ENCODE measurements at places on chromosomes 4 and X. TPM values are rescaled to one million over a fixed set of nuclear protein-coding genes. Genes with fewer than 3 reads are reported as not detected.

GRCh38 chr4:7540206-7540605, 105.5 kb upstream of the PSAPL1 start:
- DNase-seq = no peak
- 0 out of 2 replicates have a peak, but pooled peaks cover 5% of the 10 kb centered on the region for H3K36me3 ChIP-seq
- H3K4me1 ChIP-seq = no peaks in the 10 kb centered on the region
- no peak overlapping the region for H3K27ac ChIP-seq

DNA sequence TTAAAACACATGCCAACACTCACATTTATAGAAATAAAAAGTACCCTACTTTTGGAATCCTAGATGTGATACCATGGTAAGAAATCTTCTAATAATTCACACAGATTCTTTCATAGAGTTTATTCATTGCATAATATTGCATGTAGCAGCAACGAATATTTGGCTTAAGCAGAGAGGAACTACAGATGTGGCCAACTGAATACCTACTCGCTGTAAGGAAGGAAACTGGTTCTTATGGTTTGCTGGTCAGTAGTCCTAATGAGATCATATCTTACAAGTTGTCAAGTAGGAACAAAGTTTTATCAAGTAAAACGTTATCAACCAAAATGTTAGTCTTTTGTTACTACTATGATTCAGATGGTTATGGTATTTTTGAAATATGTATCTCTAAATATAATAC, 996.1 kb downstream of the PDHA2 start:
- no peaks in the 10 kb centered on the region for H3K36me3 ChIP-seq
- H3K27ac ChIP-seq = no peak overlapping the region
- H3K4me3 ChIP-seq = no peak overlapping the region
- H3K27me3 ChIP-seq = no peaks in the 10 kb centered on the region

GRCh38 chr4:48334900-48335384, 6.4 kb upstream of the SLAIN2 start:
- H3K4me1 ChIP-seq = peaks cover 99% of the 10 kb centered on the region
- peaks cover 4% of the 10 kb centered on the region for H3K36me3 ChIP-seq
- no peak overlapping the region for H3K4me3 ChIP-seq
- peak overlapping the region; percentile 20 for H3K27ac ChIP-seq

Gene MAGED4B
- total RNA-seq = 57.0 TPM

GRCh38 chr4:73744203-73744602, 3.8 kb downstream of the CXCL8 start:
- H3K4me3 ChIP-seq = no peak overlapping the region
- peaks cover 6% of the 10 kb centered on the region for H3K36me3 ChIP-seq
- no peaks in the 10 kb centered on the region for H3K27me3 ChIP-seq
- H3K27ac ChIP-seq = no peak overlapping the region

- no peak overlapping the region for H3K27ac ChIP-seq
- no peaks in the 10 kb centered on the region for H3K36me3 ChIP-seq
- peak; percentile 59 for DNase-seq
- peaks cover 9% of the 10 kb centered on the region for H3K27me3 ChIP-seq
- no peak overlapping the region for H3K4me3 ChIP-seq
- peaks cover 29% of the 10 kb centered on the region for H3K4me1 ChIP-seq
Measured at GRCh38 chr4:27154706-27155105, 294.1 kb downstream of the STIM2 start.

Gene GAGE13
- total RNA-seq = not detected

Gene NLGN3
- 0.39 TPM for total RNA-seq

- no peak overlapping the region for H3K4me3 ChIP-seq
- no peaks in the 10 kb centered on the region for H3K36me3 ChIP-seq
- peaks cover 23% of the 10 kb centered on the region for H3K27me3 ChIP-seq
- peaks cover 29% of the 10 kb centered on the region for H3K4me1 ChIP-seq
- H3K27ac ChIP-seq = peak overlapping the region; percentile 23
Measured at GRCh38 chr4:3044870-3045819, 29.2 kb downstream of the HTT-AS start.

Data from HFFc6 (cell line).